ENCODE measurements at places on chromosomes 7 and 10. TPM values are rescaled to one million over a fixed set of nuclear protein-coding genes. Genes with fewer than 3 reads are reported as not detected.

Gene WEE2
- 0.09 TPM for total RNA-seq

DNA sequence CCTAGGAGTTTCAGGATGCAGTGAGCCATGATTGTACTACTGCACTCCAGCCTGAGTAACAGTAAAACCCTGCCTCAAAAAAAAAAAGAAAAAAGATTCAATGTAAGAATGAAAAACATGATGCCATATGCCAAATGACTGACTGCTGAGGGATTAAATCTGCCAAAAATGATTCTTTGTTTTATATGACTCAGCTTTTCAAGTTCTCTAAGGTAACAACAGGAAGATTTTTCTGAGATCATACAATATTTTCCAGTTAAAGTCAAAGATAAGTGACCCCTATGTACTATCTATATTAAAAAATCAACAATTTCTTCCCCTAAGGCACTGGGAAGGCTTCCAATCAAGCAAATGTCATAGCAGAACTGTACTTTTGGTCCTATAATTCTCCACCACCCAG lies 271.2 kb upstream of the IMMP2L start:
- peak; percentile 58 for DNase-seq

GRCh38 chr7:11343818-11344413 lies 370.2 kb downstream of the PHF14 start:
- peak; percentile 63 for DNase-seq

Gene SCIN
- total RNA-seq, result 0.27 TPM

Gene ASB10
- total RNA-seq, result 3.1 TPM

- no peak for DNase-seq
These were observed 74.6 kb upstream of the LYZL2 start for GRCh38 chr10:30704026-30704600.

- no peak for DNase-seq
These were observed 10.5 kb upstream of the TRIM24 start for GRCh38 chr7:138449580-138449979.

DNA sequence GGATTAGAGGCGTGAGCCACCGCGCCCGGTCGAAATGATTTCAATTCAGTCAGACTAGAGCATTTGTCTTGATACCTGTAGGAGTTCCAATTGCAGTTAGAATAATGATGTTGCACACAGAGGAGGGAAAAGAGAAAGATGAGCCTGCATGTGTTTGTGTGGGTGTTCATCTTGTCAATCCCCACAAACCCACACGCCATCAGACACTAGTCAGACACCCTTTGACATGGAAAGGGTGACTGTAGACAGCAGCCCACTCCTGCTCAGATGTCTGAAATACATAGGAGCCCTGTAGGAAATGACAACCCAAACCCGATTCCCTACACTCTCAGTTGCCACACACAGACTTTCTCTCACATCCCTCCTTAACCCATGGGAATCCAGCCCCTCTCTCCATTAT lies 92.0 kb downstream of the ABLIM1 start:
- no peak for DNase-seq

Gene ZNF107
- 5.9 TPM for total RNA-seq

DNA sequence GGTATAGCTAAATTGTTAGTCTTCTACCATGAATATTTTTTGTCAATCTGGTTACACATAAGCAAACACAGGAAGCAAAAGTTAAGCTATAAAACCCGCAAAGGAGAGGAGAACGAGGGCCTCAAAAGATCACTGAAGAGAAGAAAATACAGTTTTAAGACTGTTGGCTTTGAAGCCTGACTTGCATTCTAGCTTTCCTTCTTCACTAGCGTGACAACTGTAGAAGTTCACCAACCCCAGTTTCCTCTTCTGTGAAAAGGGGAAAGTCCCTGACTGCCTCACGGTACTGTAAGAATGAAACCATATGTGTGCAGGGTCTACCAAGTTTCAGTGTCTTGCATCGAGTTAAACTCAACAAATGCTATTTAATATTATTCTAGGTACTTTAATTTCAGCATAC lies 7.5 kb upstream of the LRRN3 start:
- peak; percentile 45 for DNase-seq

DNA sequence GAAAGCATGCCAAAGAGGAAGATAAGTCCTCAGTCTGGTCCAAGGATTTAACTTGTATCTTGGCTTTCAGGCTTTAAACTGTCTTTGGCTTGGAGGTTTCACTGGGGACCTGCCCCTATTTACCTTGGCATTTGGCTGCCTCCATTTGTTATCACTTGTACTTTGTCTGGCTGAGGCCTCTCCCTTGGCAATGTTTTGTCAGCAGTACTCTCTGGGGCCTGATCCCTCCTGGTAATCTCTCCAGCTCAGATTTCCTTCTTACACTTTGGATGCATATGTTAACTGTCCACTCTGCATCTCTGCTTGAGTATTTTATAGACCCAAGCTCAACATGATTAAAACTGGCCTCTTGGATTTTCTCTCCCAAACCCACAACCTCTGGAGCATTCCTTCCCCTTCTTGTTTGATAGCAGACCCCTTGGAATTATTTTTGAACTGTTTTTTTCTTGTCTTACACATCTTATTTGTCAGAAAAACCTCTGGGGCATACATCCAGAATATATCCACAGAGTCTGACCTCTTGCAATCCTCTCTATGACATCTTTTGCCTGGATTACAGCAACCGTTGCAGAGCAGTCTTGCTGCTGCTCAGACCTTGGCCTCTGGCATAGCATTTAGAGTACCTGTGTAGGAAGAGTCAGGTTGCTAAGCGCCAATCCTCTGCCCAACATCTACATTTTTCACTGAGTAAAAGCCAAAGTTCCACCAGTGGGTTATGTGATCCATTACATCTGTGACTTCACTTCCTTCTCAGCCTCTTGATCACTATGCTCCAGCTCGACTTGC lies 35.2 kb downstream of the ZNF487 start:
- no peak for DNase-seq

Gene PPP2R2D
- total RNA-seq, result 28.3 TPM

Gene SPDYE11
- total RNA-seq, result 0.04 TPM

Measured in muscle of leg (tissue), 16 donors.